GM03348 (cell line): ENCODE measurements at places on chromosomes 5 and 9.

DNA sequence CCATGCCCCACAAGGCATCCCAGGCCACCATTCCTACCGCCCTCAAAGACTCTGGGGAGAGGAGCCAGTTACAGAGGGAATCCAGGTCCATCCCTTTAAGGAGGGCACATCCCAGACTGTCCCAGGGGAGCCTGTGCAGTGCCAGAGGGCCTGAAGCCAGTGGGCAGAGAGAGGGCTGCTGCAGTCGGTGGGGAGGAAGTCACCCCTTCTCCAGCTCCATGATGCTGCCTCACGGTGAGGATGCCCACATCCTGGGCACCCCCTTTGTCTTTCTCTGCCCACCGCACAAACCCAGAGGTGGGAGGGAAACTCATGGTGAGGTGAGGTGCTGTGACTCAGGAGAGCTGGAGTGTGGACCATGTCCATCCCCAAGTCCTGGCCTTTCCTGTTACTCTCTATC, 26.2 kb upstream of the ANKRD33B start:
- DNase-seq: peak; percentile 31

GRCh38 chr5:8123559-8123958, 254.6 kb downstream of the MTRR start:
- no peak for DNase-seq

DNA sequence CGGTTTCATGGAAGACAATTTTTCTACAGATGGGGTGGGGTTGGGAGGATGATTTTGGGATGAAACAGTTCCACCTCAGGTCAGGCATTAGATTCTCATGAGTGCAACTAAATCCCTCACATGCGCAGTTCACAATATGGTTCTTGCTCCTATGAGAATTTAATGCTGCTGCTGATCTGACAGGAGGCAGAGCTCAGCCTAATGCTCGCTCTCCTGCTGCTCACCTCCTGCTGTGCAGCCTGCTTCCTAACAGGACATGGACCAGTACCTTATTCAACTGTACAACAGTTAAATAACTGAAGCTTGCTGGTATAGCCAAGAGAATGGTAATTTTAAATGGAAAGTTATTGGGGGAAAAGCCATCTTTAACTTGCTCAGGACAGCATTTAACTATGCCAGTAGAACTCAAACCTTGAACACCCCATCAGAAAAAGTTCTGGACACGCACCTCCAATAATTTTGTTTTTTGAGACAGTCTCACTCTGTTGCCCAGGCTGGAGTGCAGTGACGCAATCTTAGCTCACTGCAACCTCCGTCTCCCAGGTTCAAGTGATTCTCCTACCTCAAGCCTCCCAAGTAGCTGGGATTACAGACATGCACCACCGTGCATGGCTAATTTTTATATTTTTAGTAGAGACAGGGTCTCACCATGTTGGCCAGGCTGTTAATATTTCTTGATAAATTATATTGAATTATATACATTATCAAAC, 27.7 kb downstream of the HMGCR start:
- DNase-seq: no peak

DNA sequence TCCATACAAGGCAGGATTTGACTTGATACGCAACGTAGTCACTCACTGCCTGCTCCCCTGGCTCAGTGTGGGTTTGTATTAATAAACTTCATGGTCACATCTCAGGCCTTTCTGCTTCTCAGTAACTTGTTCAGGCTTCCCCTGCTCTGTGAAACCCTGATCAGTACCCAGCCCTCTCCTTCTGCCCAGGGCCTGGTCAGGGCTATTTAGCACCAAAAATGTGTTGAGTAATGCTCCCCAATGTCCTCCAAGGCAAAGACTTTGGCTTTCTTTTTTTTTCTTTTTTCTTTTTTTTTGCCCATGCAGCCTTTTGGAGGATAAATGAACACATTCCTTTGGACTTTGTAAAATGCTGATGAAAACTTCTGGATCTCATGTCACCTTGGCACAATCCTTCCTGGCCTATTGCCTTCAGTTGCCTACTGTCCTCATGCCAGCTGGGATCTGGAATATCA, 399.2 kb upstream of the KLF4 start:
- peak; percentile 54 for DNase-seq

- DNase-seq: no peak
These were observed 80.8 kb downstream of the ARRDC3 start for GRCh38 chr5:91302305-91302704.

DNA sequence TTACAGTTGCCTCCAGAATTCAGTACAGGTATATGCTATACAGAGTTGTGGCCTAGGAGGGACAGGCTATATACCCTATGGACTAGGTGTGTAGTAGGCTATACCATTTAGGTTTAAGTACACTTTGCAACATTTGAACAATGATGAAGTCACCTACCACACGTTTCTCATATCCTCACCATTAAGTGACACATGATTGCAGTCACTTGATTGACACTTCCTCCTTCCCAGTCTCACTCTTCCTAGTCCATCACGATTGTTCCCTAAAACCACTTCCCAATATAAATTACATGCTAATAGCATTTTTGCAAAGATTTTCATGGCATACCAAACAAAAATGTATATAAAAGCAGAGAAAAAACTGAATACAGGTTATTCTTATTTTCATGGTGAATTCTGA, 312.2 kb downstream of the EPB41L4A start:
- DNase-seq: no peak

GRCh38 chr9:128733256-128733655, 9.3 kb upstream of the ZDHHC12 start:
- peak; percentile 82 for DNase-seq
